HepG2 (cell line): ENCODE measurements at places on chromosomes 12 and 14.
A peak's percentile ranks its signal among the peaks of the same experiment; 100 is the strongest.

GRCh38 chr14:81187832-81188522 is 32.8 kb downstream of the GTF2A1 start:
- no peak for DNase-seq

DNA sequence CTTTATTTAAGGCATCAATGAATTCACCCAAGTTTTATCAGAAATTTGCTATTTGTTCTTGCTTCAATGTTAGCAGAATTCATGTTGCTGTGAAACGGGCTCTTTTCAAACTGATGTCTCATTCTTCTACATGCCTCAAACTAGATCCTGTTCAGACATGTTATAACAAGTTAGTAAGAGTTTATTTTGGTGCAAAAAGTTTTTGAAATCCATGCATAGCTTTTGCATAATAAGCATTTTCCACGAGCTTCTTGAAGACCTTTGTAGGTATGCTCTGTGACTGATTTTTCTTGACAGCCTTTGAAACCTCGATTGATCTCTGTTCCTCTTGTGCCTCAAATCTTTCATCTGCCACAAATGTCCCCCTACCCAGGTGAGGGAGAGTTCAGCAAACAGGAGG is 275.2 kb downstream of the FOXN3 start:
- no peak for DNase-seq

DNA sequence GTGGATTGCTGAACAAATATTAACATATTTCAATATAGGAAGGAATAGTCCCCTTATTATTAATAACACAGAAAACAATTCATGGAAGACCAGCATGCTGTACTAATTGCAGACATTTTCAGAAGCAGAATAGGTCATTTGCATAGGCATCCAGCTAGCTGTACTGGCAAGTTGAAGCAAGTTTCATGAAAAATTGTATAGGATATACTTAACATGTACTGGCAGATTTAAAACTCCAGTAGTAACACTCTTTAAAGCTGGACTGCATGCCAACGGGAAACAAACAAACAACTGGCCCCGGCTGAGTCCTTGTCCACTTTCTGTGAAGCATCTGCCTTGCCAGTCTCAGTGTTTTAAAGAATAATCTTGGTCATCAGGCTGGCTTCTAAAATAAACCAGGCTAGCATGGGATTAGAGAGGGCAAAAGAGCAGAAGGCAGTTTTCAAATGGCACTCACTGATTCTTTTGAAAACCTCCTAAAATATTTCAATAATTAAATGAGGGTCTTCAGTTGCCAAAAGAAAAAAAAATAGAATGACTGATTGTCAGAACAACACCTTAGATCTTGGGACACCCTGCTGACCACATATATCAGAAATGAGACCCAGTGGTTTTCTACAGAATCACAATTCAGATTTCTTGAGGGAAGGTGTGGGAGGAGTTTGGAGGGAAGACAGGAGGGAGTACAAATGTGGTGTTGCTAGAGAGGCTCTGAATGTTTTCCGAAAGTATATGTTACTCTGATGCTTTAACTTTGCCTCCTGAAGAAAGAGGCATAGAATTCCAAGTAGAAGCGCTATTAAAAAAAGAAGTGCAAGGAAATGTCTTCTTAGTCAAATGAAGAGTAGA is 122.5 kb upstream of the KRAS start:
- DNase-seq: no peak

- peak; percentile 9 for DNase-seq
Observed at GRCh38 chr12:67415473-67415872, 146.3 kb downstream of the CAND1 start.

DNA sequence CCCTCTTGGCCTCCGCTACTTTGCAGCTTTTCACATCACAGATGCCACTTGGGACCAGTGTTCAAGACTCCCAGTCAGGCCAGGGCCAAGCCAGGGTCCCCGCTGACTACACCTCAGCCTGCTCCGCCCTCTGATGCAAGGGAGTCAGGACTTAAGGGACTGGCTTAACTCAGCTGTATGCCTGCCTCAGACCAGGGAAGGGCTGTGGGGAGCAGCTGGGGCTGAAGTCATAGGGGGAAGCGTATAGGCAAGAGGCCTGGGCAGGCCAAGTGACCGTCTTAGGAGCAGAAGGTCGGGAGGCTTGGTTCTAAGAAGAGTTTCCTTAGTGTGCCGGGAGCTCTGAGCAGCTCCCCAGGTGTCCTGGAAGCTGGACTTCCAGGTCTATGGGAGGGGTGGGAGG is 21.9 kb downstream of the KDM2B start:
- no peak for DNase-seq

GRCh38 chr12:77685112-77685511 is 145.6 kb upstream of the NAV3 start:
- peak; percentile 56 for DNase-seq

- DNase-seq: no peak
Observed at GRCh38 chr14:94769391-94770250, at the start of gene GSC. Gene GSC, minus strand, starts transcription at chr14:94770113. Its CDS starts 98 bp downstream, at chr14:94770015.

GRCh38 chr12:110079477-110080400 is 31.4 kb upstream of the C12orf76 start:
- peak; percentile 96 for DNase-seq

DNA sequence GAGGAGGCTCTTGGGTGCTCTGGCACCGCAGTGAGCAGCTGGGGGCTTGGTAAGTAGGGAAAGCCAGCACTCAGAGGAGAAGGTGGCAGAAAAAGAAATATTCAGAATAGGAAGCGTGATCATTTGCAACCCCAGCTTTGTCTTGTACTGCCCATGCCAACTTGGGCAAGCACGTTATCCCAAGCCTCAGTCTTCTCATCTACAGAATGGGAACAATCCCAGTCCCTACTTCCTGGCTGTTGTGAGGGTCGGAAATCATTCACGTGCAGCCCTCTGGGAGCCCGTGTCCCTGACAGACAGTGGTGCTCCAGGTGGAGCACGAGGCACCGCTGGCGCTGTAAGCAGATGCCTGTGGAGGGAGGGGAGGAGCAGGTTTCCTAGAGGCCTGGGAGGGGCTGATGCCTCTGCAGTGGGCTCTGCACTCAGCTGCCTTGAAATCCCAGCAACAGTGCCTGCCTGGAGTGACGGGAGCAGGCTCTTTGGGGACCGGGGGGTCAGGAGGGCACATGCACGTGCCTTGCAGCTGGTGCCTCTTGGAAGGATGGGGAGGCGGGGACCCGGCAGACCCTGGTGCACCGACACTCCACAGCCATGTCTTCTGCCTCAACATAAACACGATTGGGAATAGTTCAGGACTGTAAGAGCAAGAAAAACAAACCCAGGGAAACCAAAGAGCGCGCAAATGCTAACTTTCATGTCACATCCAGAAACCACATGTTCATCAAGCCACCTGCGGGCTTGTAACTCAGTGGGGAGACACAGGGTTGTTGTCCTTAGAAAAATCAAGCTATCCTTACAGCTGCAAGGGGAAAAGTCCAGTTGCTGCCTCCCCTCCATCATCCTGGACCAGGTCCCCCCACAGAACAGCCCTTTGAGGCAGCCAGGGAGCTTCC is 86.5 kb upstream of the DIO3 start:
- no peak for DNase-seq

DNA sequence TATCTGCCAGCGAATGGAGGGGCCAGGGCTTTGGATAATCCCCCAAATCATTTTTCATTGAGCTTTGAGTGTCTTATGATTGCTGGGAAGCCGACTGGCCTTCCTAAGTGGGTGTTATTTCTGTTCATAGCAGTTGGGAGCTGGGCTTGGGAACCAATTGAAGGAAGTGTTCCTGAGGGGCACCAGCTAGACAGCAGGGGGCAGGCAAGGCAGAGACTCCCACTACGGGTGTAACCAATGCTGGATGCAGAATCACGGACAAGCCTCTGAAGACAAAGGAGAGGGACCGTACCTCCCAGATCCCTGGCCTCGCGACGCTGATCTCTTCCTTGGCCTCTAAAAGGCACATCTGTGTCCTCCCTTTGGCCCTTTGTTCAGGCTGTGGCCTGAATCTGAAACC is 149.0 kb upstream of the PRMT8 start:
- DNase-seq: no peak

DNA sequence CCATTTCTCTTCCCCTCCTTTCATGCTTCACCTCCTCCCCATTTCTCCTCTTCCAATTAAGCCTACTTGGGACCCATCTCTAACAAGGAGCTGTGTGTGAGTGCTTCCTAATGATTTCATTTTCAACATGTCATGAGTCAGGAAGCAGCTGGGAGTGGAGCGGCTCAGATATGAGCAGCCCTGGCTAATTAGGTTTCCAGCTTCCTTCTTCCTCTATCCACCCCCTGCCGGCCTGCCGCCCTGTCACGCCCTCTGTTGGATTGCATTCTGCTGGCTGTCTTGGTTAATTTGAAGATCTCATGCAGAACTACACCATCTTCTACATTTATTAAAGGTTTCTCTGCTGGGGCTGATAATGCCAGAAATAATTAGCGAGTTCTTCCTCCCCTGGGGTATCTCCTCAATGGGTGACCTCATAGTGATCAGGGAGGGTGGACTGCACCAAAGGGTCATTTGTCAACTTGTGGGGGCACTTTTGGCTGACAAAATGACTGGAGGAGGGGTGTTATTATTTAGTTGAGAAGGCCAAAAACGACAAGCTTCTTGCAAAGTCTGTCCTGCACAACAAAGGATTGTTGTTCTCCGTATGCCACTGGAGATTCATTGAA is 300.9 kb upstream of the SRRM4 start:
- DNase-seq: no peak

DNA sequence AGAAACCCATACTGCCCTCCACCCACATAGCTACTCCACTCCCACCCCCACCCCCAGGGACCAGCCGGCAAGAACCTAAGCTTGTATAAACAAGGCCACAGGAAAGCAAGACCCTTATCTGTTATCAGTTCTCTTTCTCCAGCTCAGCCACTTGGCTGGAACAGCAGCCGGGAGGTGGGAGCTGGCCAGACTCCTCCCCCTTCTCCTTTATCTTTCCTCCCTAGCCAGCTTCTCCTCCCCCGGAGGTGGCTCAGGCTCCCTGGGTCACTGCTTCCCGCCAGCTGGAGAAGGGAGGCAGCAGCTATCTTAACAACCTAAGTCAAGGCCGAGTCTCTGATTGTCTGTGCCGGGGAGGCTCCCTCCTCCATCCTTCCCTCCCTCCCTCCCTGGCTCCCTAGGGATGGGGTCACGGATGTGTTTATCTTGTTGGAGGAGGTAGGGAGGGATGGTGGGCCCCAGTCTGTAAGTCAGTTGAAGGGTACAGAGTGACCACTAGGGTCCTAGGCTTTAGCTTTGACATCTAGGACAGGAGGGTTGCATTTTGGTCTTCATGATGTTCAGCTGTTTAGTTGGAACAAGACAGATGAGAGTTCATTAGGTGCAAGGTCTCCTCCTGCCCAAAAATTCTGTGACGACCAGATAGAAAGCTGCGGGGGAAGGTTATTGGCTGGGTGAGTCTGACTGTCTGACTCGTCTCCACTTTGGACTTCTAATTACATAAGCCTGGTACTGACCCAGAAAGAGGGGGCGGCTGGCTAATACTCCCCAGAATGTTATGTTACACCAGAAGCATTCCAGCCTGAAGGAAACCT is 29.7 kb downstream of the ZFP36L1 start:
- peak; percentile 69 for DNase-seq

- no peak for DNase-seq
Observed at GRCh38 chr12:54282949-54283593, 2.5 kb downstream of the HNRNPA1 start.

DNA sequence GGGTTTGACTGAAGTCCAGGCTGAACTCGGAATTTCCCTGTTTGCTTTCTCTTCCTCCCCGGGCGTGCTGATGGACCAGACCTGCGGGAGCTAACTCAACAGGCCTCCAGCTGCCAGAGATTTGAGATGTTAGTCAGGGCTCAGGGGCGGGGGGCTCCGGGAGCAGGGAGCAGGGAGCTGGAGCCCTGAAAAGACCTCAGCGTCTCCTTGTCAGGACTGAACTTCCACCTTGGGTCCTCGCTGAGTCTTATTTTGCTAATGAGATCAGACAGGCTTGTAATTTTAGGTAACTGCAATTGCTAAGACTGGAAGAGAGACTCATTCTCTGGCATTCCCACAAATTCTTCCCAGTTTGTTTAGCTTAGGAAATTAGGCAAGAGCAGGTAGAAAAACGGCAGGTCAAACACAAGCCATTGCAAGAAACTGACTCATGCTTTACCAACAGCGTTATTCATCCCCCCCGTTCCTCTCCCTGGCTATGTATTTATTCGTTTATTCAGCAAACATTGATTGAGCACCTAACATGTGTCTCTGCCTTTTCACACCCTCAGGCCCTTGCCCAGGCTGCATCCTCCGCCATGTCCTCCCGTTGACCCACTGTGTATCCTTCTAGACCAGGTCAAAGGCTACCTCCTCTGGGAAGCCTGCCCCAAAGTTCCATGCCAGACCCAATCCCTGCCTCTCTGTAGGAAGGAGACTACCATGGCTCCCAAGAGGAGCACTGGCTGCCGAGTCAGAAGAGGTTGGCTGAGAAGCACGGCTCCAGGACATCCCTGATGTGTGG is 80.4 kb upstream of the DIO3 start:
- DNase-seq: peak; percentile 10

- DNase-seq: no peak
Observed at GRCh38 chr12:86264451-86265328, 8.5 kb upstream of the MGAT4C start.

GRCh38 chr12:71335151-71335962 is 104.2 kb upstream of the LGR5 start:
- no peak for DNase-seq

GRCh38 chr12:127108360-127109215 is 1158.4 kb upstream of the TMEM132C start:
- DNase-seq: peak; percentile 15

GRCh38 chr12:130083734-130084133 is 78.5 kb upstream of the FZD10 start:
- no peak for DNase-seq

GRCh38 chr12:123089631-123090353 is 61.1 kb downstream of the PITPNM2 start:
- peak; percentile 88 for DNase-seq

- DNase-seq: no peak
Observed at GRCh38 chr12:16857456-16857923, 251.5 kb upstream of the LMO3 start.

DNA sequence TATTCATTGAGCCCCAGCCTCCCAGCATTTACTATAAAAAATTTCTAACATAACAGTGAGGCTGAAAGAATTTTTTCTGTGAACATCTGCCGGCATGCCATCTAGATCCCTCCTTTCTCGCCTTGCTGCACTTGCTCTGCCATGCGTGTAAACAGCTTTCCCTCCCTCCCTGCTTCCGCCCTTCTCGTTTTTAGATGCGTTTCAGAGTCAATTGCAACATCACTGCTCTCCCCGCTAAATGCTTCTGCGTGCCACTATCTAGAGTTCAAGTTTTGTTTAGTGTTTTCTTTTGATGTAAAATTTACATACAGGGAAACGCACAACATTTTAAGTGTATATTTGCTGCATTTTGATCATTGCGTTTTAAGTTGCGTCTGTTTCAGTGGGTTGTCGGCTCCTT is 83.6 kb downstream of the CCDC92 start:
- DNase-seq: no peak

DNA sequence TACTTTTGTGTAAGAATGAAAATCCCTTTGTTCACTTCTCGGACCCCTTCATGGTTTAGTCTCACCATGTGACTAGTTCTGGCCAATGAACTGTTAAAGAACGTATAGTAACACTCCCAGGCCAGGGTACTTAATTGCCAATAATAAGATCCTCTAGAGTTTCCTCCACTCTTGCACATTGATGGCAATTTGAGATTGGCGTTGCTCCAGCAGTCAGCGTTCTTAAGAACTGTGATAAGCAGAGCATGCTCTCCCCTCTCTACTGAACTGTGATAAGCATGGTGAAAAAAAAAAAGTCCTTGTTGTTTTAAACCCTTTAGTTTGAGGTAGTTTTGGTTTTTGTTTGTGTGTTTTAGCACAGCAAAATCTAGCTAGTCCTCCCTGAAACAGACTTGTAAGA is 854.5 kb downstream of the SLC6A15 start:
- DNase-seq: no peak

GRCh38 chr12:129005416-129005815 is 152.1 kb downstream of the GLT1D1 start:
- no peak for DNase-seq

- DNase-seq: no peak
Observed at GRCh38 chr12:66971816-66972215, 292.9 kb upstream of the GRIP1 start.
